ENCODE measurements at places on chromosomes 1 and 21.

DNA sequence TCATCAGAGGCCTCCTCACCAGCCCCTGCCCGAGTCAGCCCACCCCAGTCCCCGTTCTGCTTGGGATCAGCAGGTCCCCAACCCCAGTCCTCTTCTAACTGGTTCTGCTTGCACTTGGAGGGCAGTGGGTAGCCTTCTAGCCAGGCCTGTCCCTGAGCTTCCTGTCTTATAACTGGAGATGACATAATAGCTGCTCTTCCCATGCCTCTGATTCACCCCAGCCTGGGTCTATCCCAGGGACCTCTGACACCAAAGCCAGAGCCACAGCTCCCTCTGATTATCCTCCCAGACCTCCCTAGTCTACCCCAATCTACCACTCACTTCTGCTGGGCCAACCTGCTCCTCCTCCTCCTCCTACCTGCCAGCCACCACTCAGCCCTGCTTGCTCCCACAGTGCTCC is 31.4 kb downstream of the IQGAP3 start:
- no peak for DNase-seq

GRCh38 chr1:36095760-36096405 is 7.2 kb downstream of the ADPRS start:
- DNase-seq, result no peak

GRCh38 chr1:203283597-203283996 is 21.7 kb upstream of the BTG2 start:
- DNase-seq, result no peak

DNA sequence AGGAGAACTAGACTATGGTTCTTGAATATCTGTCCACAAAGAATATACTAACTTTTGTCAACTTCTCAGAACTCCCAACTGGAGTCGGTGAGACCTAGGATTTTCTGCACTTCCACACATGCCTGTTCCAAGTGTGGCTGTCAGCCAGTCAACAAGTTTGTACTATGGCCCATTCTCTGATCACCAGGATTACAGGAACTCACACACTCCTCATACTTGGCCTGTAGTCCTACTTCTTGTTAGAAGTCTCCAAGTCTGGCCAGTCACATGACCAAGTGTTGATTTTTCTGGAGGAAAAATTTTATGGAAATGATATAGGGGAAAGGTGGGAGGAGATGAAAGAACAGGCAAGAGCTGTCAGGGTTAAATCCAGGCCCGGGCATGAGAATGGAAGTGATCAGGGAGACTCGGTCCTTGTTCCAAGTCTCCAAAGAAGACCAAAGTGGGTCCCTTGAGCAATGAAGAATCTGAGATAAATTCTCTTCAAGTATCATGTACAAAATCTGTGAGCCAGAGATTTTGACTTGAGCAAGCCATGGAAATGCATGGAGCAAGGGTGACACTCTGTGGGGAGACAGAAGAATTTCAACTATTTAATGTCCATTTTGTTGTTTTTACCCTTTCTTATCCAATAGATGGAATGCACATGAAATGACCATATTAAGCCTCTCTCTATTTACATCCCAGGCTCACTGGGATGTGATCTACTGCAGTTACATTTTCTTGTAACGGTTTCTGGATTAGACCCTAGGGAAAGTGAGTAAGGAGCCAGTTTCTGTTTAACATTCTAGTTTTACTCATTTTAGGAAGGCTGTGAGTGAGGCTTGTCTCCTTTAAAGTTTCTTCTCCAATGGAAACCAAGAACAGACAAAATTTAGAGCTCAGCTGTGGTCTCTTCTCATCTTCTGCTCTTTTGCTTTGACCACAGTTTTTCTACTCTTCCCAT is 320.9 kb downstream of the ASTN1 start:
- no peak for DNase-seq

DNA sequence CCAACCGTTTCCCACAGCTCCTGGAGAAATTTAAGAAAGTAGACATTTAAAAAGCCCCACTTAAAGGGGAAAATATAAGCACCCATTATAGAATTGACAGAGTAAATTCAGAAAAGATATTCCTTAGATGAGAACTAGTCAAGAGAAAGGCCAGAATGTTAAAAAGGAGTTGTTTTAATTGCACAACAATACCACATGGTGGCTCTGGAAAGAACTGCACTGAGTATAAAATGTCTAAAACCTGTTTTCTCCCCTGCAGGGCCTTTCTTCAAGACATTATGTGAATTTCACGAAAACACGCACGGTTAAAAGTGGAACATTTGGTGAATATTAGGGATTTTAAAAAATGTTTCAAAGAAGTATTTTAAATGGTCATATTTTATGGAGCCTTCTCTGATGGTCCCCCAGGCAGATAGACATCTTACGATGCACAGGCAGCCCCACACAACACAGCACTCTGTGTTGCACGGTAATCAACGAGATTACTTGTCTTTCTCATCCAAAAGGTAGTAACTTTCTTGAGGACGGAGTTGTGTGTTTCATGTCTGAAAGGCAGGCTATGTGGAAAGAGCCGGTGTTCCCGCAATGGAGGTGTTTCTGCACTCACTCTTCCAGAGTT is 101.9 kb downstream of the PRRX1 start:
- no peak for DNase-seq

- no peak for DNase-seq
Measured at GRCh38 chr1:211497489-211498045, 5.6 kb upstream of the RD3 start.

- no peak for DNase-seq
Measured at GRCh38 chr1:50982611-50983010, 12.6 kb downstream of the CDKN2C start.

DNA sequence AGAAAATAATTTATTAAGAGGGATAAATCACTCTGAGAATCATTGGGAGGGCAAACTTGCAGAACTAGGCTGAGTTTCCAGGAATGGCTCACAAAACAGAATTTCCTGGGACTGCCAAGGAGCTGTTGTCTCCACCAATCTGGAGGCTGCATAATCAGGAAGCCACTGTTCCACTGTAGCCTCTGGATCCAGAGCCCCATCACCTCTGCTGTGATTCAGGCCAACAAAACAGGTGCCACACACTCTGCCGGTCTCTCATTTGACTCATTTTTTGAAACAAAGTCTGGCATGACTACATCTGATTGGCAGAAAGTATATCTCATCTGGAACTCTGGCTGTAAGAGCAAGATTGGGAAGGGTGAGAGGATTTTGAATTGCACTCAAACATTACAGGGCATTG is 178.9 kb upstream of the C1orf105 start:
- DNase-seq, result no peak

DNA sequence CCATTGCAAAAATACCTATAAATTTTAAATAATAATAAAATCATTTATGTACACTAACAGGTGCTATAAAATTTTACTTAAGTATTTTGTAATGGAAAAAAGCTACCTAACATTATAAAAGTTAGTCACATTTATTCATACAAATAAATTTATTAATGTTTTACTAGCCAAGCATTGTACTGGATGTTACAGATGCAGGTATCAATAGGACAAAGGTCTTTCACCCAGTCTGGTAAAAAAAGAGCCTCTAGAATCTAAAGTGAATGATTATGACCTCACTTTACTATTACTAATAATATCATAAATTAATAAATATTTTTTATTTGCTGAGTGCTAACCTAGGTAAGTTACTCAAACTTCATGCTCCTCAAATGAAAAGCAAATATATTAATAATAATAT is 170.6 kb downstream of the KCNT2 start:
- no peak for DNase-seq

GRCh38 chr1:32353886-32354570 is 8.3 kb downstream of the FAM229A start:
- no peak for DNase-seq

DNA sequence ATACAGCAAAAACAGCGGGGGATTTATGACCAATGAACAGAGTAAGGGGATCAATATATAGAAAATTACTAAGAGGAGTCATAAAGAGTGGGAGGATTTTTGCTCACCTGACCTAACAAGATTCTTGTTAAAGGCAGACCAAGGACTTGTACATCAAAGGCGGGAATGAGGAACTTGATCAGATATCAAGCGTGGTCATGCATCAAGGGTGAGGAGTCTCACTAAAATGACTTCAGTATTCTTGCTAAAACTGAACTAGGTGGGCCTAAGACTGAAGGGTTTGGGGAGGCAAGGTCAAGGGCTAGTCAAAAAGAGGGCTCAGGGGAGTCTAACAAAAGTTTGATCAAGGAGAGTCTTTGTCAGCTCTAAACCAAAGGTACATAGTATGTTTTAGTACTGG is 2.1 kb downstream of the MOV10 start:
- no peak for DNase-seq

DNA sequence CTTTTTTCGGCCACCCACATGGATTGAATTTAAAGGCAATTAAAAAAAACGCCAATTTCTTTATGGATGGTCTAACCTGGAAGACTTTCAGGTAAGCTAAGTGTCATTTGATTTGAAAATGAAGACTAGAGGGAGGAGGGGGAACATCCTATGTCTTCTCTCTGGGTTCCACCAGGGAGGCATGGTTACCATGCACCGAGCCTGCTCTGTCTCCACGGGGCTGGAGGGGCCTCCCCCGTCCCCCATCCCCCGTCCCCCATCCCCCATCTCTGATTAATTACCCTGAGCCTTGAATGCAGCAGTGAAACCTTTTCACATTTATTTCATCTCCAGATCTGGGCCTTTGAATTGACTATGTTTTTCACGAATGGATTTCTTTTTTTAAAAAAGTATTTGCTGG is 135.1 kb downstream of the TLR5 start:
- DNase-seq, result no peak

- DNase-seq, result no peak
Measured at GRCh38 chr1:108685529-108685928, 6.6 kb upstream of the PRPF38B start.

- peak; percentile 55 for DNase-seq
Measured at GRCh38 chr1:209569455-209570207, 13.9 kb upstream of the CAMK1G start.

GRCh38 chr1:40755067-40755466 is 28.5 kb upstream of the KCNQ4 start:
- DNase-seq, result no peak

GRCh38 chr1:165487921-165488320 is 43.0 kb upstream of the RXRG start:
- no peak for DNase-seq

DNA sequence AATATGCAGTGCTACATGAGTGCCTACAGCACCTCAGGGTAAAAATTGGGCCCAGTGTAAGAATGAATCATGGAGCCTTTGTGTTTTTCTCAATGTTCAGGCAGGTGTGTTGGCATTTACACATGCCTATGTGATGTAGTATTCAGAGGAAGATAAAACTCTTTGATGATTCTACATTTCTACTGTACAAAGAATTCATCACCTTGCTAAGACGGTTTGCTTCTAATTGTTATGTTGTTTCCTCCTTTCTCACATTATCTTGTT is 867.3 kb downstream of the TTLL7 start:
- DNase-seq, result no peak

DNA sequence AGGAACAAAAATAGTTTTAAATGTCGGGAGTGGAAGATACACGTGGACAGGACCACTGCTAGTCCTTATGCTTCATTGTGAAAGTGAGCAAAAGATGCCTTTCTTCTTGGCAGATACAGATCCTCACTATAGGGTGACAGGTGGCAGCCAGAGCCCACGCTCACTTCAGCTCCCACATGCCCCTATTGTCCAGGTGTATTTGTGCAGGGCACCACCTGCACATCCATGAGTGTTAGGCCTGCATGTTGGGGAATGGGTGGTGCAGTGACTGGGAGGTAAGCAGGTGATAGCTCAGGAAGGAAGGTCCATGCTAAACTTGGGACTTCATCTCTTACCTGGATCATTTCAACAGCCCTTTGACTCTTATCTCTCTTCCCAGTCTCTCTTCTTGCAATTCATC is 27.4 kb downstream of the SLC5A9 start:
- DNase-seq, result no peak

- no peak for DNase-seq
Measured at GRCh38 chr1:156498432-156499193, 2.0 kb downstream of the MEF2D start.

DNA sequence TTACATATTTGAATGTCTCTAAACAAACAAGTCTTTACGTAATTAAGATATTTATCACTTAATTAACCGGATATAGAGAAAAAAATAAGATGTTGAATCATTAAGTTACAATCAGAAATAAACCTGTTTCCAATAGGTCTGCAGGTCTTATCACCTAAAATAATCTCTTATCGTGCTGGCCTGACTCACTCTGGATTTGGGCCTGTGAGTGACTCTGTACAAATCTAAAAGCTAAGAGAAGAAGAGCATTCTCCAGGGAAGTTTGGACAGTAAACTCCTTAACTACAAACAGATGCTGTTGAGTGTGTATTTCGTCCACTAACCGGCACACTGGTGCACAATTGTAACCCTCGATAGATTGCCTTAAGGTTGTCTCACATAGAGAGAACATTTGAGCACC is 25.3 kb downstream of the CEP104 start:
- DNase-seq, result no peak

DNA sequence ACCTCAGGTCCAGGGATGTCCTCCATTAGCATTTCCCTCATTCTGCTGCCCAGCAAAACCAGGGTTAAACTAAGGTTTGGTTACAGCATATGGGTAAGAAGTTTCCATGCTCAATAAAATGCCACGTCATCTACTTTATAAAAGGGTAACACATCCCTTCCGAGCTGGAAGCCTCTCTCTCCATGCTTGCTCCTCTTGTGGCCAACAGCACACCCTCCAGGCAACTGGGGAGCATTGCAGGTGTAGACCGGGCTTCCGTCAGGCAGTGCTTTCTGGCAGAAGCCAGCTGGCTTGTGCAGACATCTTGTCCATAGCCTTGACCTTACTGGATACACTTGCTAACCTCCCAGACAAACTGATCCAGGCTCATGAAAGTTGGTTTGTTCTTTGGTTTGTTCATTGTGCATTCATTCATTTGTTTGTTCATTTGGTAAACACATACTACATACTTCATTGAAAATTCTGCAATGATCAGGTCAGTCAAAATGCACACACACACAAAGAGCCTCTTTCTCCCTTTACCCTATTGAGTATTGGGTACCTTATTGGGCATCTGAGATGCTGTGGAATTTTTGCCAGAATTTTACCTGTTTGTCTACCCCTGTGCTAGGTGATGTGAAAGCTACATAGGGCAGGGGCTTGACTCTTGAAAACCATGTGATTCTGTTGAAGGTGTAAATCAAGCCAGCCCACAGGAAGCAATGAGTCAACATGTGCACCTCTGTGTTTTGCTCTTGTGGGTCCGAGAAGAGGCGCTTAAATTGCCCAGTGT is 422.8 kb downstream of the CAMTA1 start:
- no peak for DNase-seq

DNA sequence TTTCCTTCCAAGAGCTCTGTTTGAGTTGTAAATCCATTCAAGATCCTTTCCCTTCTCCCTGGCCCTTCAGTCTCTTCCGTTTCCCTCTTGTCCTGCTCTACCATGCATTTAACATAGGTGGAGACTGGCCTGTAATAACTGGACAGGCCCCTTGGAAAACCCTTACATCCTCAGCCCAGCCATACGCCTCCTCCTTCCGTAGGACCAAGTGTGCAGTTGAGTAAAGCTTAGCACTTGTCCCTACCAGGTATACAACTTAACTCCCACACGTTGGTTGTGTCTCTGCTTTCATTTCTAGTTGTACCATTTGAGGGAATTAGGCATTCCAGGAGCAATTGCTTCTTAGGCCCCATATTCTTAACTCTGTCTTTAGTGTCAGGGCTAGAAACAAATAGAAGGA is 6.4 kb downstream of the MAN1C1 start:
- no peak for DNase-seq
